Hematopoietic multipotent progenitor cell treated with erythropoietin and hydrocortisone succinate and interleukin-3 and kit ligand, for 6 days (in vitro differentiated cells): ENCODE measurements at places on chromosomes 11 and 22.

DNA sequence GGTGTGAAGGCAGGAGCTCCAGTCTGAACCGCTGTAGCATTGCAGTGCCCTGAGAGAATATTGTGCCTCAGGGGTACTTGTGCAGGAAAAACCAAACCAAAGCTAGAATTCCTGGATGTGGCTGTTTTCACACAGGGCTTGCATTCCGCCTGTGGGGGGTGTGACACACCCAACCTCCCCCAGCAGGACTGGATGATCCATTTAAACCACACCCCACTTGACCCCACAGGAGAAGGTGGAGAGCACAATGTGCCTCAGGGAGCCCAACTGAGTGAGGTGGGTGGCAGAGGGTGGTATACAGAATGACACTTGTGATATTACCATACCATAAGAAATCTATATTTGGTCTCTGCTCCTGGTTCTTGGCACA, 66.9 kb upstream of the SLC22A12 start:
- no peak for DNase-seq

DNA sequence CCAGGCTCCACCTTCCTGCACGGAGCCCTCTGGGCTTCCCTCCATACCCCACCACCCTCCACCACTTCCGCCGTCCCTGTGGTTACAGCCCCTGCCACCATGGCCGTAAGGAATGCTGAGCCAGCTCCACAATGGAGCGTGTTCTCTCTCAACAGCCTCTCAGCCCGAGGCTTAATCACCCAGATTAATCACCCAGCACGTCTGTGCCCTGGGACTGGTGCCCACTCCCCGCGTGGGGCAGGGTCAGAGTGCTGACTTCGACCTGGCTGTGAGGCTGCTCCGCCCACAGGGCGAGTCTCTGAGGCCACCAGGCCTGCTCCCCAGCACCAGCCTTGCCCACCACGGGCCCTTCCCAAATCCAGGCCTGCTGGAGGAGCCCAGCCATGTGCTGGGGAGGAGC, 4.0 kb upstream of the TH start:
- no peak for DNase-seq

DNA sequence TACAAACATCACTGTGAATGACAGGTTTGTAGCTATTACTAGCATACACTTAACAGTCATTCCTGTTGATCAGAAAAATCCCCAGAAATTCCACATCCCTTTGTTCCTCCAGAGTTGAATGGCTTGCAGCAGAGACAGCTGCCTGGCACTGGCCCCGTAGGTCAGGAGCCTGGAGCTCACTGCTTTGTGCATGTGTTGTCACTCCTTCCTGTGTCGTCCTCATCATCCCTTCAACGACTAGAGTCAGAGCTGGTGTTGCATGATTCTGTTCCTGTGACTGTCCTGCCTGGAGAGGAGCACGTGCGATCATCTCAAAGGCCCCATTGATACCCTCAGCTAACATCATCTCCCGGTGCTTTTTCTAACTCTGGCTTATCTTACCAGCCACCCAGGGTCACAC, 58.3 kb downstream of the LDLRAD3 start:
- DNase-seq, result no peak

- no peak for DNase-seq
Observed at GRCh38 chr22:24145446-24146193, 35.7 kb upstream of the SUSD2 start.

- peak; percentile 54 for DNase-seq
Observed at GRCh38 chr11:68213135-68213515, at the start of gene KMT5B. Gene KMT5B, minus strand, starts transcription at chr11:68213296. Its CDS starts 23,220 bp downstream, at chr11:68190076.

- no peak for DNase-seq
Observed at GRCh38 chr11:111569476-111569875, 29.0 kb downstream of the LAYN start.

DNA sequence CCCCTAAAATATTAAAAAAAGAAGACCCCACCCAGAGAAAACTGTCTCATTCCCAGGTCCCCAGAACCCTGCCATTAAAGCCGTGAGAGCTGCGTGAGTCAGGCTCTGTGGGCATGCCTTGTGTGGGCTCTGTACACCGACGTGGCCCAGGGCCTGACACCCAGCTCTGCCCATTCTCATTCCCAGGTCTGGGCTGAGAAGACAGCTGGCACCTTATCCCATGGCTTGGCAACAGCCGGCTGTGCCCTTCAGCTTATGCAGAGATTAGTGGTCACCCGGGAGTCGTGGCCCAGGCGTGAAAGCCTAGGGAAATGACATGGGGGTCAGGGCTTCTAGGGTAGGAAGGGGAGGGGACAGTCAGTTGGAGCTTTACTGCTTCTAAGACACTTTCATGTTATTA, 31.9 kb downstream of the OTOG start:
- no peak for DNase-seq

GRCh38 chr22:21727768-21728167, 7.8 kb downstream of the YPEL1 start:
- DNase-seq, result no peak

- peak; percentile 95 for DNase-seq
Observed at GRCh38 chr22:40328546-40329456, 17.5 kb upstream of the ADSL start.

DNA sequence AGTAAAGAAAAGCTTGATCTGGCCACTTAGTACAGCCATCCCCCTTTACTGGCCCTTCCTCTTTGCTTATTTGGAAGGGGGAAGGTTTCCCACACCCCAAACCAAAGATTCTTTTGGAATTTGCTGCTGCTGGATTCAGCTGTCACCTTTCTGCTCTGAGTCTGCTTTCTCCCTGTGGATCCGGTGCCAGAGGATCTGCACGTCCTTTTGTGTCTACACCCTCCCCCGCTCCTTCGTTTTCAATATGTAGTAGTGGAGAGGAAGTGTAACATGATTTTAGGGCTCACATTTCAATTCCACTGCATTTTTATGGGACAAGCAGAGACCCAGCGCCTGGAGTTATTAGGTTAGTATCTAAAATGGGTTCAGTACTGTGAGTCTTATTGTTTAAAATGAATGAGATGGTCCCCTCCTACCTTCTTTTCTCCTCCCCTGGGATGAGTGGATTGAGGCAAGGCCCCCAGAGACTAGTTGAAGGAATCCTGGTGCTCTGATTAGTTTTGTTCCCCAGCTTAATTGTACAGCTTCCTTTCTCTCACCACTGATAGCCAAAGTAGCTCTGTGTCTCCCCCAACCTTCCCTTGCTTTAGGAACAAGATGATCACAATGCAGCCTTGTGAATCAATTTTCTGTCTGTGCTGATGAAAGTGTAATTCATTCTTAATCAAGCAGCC, 30.5 kb upstream of the CABP7 start:
- DNase-seq, result no peak

GRCh38 chr22:34880662-34881061, 185.3 kb upstream of the ISX start:
- no peak for DNase-seq
